ENCODE measurements at places on chromosomes 13 and 19.

DNA sequence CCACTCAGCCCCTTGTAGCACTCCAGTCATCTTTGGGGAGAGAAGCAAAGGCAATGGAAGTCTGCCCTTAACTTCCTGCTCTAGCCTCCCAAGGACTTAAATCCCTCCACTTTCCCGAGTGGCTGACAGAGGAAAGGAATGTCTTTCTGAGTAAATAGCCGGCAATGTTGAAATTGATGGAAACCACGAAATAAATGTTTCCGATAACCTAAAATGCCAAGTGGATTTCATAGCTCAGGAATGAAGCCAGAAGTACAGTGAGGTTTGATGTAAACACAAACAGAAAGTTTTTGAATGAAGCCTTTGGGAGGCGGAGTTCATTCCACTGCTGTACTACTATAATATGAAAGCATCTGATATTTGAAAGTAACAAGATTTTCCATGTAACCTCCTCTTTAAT, 14.0 kb upstream of the TBC1D4 start:
- DNase-seq = no peak

GRCh38 chr19:4868286-4868834, 893 bp upstream of the PLIN3 start:
- DNase-seq = no peak

GRCh38 chr13:59230484-59231264, 933.1 kb downstream of the DIAPH3 start:
- no peak for DNase-seq

GRCh38 chr19:4007836-4008539, 452 bp downstream of the PIAS4 start:
- no peak for DNase-seq

- DNase-seq = no peak
Observed at GRCh38 chr19:46404055-46404752, 9.2 kb downstream of the CCDC8 start.

GRCh38 chr13:95509521-95510310, 42.8 kb upstream of the CLDN10 start:
- DNase-seq = no peak

GRCh38 chr19:3590991-3591659, 5.8 kb downstream of the GIPC3 start:
- DNase-seq = no peak

- DNase-seq = no peak
Observed at GRCh38 chr13:50715402-50716146, 127.9 kb downstream of the DLEU7 start.

DNA sequence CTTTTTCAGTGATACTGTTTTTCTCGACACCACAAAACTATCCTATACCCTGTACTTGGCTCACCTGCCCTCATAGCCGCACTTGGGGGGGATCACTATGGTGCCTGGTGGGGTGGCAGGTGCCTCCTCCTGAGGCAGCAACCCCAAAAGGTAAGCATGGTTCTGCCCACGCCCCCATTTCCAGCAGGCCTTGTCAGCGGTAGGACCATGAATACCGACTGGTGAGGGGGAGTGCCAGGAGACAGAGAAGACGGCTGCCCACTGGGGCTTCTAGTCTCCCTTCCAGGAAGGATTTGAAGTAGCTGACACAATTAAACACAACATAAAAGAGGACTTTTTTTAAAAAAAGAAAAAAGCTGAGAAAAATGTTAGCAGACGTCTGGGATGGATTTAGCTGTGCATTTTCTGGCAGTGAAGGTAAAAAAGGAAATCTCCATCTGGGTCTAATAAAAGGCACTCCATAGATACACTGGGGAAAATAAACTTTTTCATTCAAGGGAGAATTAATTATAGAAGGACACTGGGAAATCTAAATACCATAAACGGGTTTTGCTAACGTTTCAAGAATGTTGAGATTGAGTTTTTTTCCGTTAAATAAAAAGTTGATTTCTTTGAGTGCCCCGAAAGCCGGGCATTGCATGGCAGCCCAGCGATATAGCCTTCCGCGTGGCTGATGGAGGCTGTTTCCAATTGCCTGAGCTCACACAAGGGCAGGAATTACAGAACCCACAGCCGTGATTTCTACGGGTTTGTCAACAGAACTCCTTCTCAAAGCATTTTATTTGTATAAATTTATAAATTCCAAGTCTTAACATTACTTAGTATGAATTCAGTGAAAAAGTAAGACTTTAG, 45.1 kb downstream of the ATP11A start:
- no peak for DNase-seq

DNA sequence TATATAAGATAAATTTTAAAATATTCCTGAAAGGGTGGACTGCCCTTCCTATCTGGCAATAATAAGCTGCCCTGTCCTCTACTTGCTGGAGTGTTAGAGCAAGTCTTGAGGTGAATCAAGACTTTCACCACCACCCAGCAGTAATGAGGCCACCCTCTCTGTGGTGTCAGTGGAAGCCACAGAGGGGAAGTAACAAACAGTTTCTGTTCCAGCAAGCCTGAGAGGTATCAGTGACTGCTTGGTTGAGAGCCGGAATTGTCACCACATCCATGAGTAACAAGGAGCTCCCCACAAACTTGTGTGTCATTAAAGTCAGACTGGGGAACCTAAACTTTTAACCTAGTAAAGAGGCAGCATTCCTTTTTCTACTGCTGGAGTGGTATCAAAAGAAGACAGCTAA, 532.7 kb upstream of the SPRY2 start:
- DNase-seq = no peak

GRCh38 chr13:65677906-65678305, 1552.2 kb downstream of the PCDH9 start:
- DNase-seq = no peak

- no peak for DNase-seq
Observed at GRCh38 chr13:33003458-33004019, 12.7 kb upstream of the KL start.

- no peak for DNase-seq
Observed at GRCh38 chr19:49224879-49225278, 67.3 kb downstream of the TRPM4 start.

GRCh38 chr13:96994017-96994857, at the start of gene OXGR1:
Gene OXGR1 (minus strand): TSS chr13:96994476. CDS start chr13:96987759, 6,717 bp downstream.
- DNase-seq = no peak

DNA sequence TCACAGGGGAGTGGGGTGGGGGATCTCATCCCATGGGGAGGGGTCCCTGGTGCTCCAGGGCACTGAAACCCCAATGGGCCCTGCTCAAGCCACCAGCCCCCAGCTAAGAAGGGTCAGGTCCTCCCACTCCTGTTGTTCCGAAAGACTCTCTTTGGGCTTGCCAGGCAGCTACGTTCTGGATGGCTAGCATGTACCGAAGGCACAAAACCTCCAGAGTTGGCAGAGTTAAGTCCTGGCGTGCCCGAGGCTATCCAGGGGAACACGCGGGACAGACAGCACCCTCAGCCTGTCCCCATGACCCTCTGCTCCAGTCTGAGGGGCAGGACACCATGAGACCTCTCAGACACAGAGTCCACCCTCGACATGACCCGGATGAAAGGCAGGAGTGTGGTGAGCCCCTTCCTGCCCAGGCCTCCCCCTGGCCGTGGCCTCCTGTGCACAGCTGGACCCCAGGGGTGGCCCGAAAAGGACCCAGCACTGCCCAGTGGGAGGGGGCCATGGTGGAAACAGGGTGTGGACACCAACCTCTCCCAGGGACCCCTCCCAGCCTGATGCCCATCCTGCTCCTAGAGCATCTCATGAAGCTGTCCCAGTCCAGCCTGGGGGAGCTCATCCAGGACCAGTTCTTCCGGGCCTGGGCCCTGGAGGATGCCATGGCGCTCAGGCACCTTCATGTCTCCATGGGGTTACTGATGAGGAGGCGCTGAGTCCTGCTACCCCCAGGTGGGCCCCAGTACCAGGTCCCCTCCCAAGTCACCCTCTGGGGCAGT, 53.0 kb upstream of the TPM4 start:
- DNase-seq = no peak

DNA sequence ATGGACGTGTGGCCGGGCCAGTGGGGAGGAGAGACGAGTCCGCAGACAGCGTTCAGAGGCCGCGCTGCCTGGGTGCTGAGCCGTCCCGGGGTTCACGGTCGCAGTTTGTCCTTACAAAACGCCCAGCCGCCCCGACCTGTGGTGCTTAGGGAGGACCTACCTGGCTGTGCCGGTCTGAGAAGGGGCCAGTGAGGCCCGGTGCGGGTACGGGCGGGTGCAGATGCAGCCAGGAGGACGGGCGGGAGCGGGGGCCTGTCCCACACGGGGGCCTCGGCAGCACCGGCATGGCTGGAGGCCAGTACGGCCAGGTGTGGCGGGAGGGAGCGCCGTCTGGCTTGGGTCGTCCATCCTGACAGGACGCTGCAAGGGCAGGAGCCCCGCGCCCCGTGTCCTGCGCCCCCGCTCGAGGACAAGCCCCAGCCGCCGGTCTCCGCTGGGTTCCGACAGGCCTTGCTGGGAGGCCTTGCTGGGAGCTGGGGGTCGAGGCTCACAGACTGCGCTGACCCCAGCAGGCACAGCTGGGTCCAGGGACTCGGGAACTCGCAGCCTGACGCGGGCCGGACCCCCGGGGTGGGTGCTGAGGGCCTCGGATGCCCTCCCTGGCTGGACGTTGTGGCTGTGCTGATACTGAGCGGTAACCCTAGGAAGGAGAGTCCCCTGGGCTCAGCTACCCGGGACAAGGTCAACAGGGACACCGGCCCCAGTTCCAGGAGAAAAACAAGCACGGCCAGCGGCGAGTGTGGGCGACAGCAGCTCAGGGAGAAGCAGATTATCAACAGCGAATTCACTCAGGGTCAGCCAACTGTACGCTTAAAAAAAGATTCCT, 5.3 kb upstream of the PROZ start:
- no peak for DNase-seq

GRCh38 chr13:49791315-49791710, 1.2 kb downstream of the KPNA3 start:
- no peak for DNase-seq

GRCh38 chr19:20513189-20513904, 52.2 kb downstream of the ZNF737 start:
- DNase-seq = no peak

- no peak for DNase-seq
Observed at GRCh38 chr13:23025864-23026608, 154.7 kb upstream of the SGCG start.

GRCh38 chr13:26855921-26856320, 95.3 kb upstream of the GPR12 start:
- no peak for DNase-seq

GRCh38 chr19:42132030-42132628, at the start of gene POU2F2:
Gene POU2F2 (minus strand): TSS chr19:42132446. CDS start chr19:42132411, 35 bp downstream.
- peak; percentile 68 for DNase-seq

- DNase-seq = no peak
Observed at GRCh38 chr19:35833972-35834371, 18.3 kb downstream of the NPHS1 start.

DNA sequence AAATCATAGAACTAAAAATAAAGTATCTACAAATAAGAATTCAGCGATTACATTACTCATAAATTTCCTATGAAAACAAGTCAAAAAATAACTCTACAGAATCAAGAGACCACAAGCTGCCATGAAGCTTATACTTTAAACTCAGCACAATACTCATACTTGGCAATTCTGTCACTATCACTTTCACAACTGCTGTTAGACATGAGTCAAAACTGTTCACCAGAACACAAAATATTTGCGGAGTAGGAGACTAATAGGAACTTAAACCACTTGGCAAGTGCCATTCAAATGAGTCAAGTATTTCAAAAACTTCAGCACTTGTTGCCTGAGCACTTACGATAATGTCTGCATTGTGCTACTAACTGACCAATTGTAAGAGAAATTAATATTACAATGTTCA, 387.8 kb upstream of the GPC6 start:
- DNase-seq = no peak

DNA sequence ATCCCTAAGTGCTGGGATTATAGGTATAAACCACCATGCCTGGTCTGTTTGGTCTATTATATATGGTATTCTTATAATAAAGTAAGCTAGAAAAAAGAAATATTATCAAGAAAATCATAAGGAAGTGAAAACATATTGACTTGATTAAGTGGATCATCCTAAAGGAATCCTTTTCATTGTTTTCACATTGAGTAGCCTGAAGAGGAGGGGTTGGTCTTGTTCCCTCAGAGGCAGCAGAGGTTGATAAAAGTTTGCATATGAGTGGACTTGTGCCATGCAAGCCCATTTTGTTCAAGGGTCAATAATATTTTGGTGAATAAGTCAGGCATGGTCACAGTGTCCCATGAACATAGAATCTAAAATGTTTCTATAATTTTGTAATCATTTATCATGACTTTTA, 52.7 kb downstream of the ZNF627 start:
- no peak for DNase-seq

DNA sequence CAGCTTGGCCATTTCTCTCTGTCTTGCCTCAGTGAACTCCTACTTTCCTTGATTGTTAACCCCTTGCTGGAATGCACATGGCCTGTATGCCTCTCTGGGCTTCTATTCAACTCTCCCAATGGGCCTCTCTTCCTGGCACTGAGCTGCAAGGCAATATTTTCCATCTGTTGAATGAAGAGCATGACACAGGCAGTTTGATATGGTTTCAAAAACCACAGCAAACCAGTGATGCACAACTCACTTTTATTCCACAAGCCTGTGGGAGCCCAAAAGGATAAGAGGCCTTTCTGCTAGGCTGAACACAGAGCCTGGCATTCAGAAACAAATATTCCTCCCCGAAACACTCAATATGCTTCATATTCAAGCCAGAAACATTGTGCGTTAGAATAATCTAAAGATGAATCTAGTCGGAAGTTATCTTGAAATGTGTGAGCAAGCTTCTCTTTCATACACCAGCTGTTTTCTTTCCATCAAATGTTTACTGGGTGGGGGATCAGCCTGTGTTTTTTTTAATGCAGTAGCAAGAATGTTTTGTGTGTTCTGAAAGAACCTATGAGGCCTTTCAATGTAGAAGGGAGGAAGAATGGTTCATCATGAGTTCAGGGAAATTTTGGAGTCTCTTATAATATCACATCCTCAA, 443.1 kb upstream of the SPRY2 start:
- DNase-seq = no peak

DNA sequence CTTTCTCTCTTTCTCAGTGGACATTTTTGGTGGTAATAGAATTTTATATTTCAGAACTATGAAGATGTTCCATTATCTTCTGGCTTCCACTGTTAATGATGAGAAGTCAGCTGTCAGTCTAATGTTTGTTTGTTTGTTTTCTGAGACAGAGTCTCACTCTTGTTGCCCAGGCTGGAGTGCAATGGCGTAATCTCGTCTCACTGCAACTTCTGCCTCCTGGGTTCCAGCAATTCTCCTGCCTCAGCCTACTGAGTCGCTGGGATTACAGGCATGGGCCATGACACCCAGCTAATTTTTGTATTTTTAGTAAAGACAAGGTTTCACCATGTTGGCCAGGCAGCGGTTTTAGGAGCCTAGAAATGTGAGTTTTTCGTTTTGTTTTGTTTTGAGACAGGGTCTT, 4.7 kb downstream of the ZNF317 start:
- no peak for DNase-seq

Data from stimulated activated CD4-positive, alpha-beta T cell treated with anti-CD3 and anti-CD28 coated beads, Interleukin-15, amount 100 ng/mL, for 48 hours (primary cell).